CD4-positive, alpha-beta T cell treated with Interleukin-6 at 100 ng/mL for 8 hours (primary cell): ENCODE measurements at places on chromosomes 1 and 21.

GRCh38 chr1:178692564-178693327, 32.3 kb upstream of the RALGPS2 start:
- DNase-seq, result no peak

GRCh38 chr1:229860926-229861325, 206.1 kb upstream of the GALNT2 start:
- DNase-seq, result no peak

- DNase-seq, result no peak
Observed at GRCh38 chr1:30403726-30404125, 319.7 kb downstream of the MATN1 start.

DNA sequence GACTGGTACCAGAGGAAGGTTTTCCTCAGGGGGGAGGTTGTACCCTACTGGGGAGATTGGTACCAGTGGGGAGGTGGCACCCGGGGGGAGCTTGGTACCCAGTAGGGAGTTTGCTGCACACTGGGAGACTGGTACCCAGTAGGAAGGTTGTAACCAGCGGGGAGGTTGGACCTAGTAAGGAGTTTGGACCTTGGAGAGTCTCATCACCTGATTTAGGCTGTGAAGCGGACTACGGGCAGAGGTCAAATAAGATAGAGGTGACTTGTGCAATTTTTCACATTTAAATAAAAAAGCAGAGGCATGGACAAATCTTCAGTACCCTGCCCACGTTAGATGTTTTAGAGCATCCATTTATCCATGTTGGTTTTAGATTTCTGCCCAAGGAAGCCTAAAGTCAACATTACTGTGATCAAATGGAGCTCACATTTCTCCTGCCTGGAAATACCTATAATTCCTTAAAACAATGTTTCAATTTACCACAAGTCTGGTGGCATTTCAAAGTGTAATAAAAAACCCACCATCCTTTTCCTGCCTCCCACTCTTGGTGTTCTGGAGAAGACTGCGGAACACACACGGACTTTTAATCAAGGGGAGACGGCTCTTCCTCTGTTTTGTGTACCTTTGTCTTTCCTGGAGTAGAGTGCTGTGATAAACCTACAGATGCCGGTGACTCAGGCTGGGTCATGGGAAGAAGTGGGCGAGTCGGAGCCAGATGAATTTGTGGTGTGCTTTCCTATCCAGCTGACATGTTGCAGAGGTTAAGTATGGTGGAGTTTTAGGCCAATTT, 36.2 kb upstream of the MRPS6 start:
- no peak for DNase-seq

DNA sequence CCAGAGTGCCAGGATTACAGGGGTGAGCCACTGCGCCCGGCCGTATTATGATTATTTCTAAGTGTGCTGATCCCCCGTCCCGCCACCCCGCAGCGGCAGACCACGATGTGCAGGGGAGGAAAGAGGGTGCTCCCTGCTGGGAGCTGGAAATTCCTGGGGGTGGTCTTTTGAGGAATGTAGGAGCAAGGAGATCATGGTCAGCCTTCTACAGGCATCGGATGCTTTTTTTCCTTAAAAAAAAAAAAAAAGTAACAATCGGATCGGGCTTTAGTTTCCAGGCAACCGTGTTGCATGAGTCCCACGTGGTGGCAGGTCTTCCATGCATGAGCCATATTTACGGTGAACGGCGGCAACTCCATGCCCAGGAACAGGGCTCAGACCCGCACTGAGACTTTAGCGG, 74.2 kb upstream of the COX20 start:
- DNase-seq, result no peak

- DNase-seq, result no peak
Observed at GRCh38 chr1:17393230-17393629, 21.2 kb downstream of the PADI6 start.

DNA sequence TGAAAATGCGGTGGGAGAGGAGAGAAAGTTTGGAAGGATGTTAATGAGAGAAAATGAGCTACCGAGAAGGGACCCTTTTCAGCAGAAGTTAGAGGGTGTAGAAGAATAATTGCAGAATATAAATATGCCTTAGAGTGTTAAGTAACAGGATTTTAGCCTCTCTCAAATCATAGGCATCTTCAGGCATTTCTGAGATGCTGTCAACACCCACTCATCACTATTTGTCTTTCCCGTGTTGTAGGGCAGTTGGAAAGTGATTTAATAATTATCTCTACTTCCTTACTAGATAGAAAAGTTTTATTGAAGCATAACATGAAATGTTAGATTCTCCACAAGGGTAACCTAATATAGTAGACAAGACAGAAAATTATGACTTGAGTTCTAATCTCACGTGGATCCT, 96.4 kb upstream of the RGS4 start:
- no peak for DNase-seq
